GM23248 (cell line): ENCODE measurements at places on chromosomes 12 and 14. TPM values are rescaled to one million over a fixed set of nuclear protein-coding genes. Genes with fewer than 3 reads are reported as not detected.

GRCh38 chr12:124847113-124848074, 16.3 kb downstream of the SCARB1 start:
- DNase-seq = peak; percentile 40

DNA sequence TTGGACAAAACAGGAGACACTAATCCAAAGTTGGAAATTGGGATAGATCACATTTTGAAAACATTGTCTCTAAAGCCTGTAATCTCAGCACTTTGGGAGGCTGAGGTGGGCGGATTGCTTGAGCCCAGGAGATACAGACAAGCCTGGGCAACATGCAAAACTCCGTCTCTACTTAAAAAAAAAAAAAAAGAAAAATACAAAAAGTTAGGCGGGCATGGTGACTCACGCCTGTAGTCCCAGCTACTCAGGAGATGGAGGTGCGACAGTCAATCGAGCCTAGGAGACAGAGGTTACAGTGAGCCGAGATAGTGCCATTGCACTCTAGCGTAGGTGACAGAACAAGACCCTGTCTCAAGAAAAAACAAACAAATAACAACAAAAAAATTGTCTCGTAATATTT, 152.1 kb downstream of the MGAT4C start:
- DNase-seq = no peak

The DDN gene
- 0.13 TPM in 1 of 2 replicates, not detected in the other for total RNA-seq

DNA sequence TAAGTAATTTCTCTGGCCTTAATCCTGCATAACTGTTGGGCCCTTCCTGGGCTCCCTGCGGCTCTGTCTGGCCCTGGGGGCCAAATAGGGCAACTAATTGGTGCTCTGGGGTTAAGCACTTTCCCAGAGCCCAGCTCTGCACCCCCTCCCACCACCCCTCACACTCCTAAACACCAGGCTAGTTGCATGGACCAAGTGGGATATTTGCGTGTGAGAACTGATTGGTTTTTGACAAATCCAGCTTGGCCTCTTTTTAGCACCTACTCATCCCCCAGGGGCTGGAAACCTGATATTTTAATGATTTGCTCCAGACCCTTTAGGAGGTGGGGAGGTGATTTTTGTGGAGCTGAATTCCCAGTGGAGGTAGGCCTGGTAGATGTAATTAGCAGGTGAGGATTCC, 91.9 kb downstream of the DICER1 start:
- DNase-seq = no peak

GRCh38 chr12:106329231-106329982, 26.9 kb downstream of the TCP11L2 start:
- DNase-seq = peak; percentile 30

The CCDC88C gene
- not detected in 2 replicates for total RNA-seq

GRCh38 chr14:95536671-95537070, 1.8 kb downstream of the GLRX5 start:
- DNase-seq = no peak

GRCh38 chr14:102252834-102253801, 51.8 kb downstream of the MOK start:
- no peak for DNase-seq

- DNase-seq = peak; percentile 3
Observed at GRCh38 chr12:33605757-33606156, 166.1 kb upstream of the SYT10 start.

The FBRSL1 gene
- total RNA-seq = 3.7 and 4.6 TPM in 2 replicates

DNA sequence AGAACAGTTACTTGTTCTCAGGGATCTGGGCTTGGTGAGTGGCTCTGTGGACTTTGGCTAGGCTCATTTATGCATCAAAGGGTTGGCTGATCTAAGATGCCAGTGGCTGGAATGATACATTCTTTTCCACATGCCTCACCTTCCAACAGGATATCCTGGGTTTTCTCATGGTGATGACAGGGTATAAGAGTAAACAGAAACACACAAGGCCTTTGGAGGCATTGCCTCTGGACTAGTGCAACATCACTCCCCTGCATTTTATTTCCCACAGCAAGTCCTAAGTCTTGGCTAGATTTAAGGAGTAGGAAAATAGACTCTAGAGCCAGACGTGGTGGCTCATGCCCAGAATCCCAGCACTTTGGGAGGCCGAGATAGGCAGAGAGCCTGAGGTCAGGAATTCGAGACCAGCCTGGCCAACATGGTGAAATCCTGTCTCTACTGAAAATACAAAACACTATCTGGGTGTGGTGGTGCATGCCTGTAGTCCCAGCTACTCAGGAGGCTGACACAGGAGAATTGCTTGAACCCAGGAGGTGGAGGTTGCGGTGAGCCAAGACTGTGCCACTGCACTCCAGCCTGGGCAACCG, 47.9 kb downstream of the RPH3A start:
- peak; percentile 41 for DNase-seq

The SMCO2 gene
- not detected in 2 replicates for total RNA-seq

GRCh38 chr14:91414475-91414833, 3.2 kb downstream of the CCDC88C start:
- no peak for DNase-seq

- DNase-seq = no peak
Observed at GRCh38 chr14:24137529-24138395, 1.8 kb downstream of the PSME1 start.

The PIGH gene
- total RNA-seq = 10.8 and 27.6 TPM in 2 replicates

GRCh38 chr14:59870277-59871165, at the start of gene RTN1:
Gene RTN1, minus strand, starts transcription at chr14:59870776. Its CDS starts 146 bp downstream, at chr14:59870630.
- DNase-seq = peak; percentile 53

GRCh38 chr12:15546102-15546701, 223.9 kb downstream of the PTPRO start:
- DNase-seq = no peak

The OTX2 gene
- total RNA-seq = not detected in 2 replicates

The FGF6 gene
- not detected in 2 replicates for total RNA-seq

GRCh38 chr12:68239309-68239982, 13.8 kb upstream of the IL26 start:
- peak; percentile 12 for DNase-seq
